ENCODE measurements at places on chromosomes 7 and 10.

DNA sequence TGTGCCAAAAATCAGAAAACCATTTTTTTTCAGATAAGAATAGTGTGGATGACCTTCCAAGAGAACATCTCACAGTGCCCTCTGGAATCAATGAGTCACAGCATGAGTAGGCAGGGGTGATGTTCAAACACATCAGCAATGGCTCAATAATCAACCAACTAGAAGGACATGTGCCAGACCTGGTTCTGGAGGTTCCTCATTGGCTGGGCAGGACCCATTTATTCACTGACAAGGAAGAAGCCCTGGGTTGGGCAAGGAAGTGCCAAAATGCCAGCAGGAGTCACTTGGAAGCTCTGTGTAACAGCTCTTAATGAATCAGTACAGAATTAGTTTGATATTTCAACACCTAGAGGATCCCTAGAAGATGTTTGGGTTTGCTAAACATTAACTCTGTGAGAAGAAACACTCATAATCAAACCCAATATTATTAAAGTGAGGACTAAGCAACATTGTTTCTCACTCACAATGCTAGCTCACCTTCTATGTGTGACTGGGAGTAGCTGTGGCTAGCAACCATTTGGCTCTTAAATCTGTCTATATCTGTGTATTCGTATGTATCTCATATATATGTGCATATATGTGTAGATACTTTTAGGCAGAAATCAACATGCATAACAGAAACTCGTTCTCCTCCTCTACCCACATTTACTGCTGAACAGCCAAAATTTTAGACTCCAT lies 72.3 kb upstream of the APBB1IP start:
- DNase-seq, result no peak

GRCh38 chr10:16853201-16853600 lies 36.0 kb upstream of the RSU1 start:
- DNase-seq, result no peak

DNA sequence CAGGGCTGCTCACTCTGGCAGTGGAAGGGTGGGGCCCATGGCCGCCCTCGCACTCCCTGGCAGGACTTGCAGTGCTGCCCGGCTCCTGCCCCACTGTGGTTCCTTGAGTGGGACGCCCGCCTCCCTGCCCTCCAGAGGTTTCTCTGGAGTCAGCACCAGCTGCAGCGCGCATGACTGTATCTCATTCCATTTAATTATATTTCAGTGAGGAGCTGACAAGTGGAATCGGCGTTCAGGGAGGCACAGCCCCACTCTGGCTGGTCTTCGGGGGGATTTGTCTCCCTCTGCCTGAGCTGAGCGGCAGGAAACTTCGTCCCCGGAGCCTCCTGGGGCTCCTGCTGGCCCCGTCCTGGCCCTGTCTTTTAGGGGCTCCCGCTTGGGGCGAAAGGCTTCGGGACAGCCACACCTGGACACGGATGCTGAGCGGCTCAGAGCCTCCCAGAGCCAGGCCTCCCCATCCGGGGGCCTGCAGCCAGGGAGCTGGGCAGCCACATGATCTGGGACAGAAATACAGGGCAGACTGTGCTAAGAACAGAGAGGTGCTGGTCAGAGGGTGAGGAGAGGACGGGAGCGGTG lies 75.3 kb upstream of the NKX6-2 start:
- no peak for DNase-seq

DNA sequence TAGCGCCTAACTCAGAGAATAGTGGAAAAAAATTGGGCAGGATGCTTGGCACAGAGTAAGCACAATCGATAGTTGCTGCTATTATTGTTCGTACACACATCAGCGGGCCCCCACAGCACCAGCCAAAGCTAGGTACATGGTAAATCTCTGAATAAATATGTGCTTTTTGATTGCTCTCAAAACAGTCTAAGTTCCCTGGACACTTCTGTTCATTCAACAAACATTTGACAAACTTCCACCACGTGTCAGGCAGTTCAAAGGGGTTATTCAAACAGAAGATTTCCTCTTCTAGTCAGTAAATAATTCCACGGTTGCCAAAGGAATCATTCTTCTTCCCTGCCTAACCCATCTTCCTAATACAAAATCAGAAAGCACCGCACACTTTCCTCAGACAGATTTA lies 150.8 kb downstream of the DGKI start:
- DNase-seq, result no peak

DNA sequence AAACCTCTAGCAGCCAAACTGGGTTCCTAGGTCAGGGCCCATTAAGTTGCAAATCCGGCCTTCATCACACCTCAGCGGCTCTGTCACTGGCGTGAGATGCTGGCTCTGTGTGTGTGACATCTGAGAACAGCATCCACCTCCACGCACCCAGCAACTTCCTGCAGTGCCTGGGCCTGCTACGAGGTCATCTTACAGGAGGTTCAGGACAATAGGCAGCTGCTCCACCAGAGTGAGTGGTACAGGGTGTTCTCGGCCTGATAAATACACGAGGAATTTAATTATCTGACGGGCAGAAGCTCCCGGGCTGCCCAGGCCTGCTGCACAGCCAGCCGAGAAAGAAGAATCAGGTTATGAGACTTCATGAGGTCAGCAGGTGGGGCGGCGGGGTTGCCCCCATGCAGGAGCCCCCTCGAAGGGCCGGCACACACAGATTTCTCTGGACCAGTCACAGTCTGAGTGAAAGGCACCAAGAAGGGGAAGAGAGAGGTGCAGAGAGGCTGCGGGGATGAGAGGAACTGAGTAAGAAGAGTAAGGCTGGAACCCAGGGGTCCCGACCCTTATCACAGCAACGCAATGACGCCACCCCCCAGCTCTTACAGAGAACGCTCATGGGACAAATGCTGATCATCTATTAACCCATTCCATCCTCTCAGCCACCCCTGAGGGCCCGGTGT lies 49.3 kb downstream of the CALML3 start:
- DNase-seq, result no peak

DNA sequence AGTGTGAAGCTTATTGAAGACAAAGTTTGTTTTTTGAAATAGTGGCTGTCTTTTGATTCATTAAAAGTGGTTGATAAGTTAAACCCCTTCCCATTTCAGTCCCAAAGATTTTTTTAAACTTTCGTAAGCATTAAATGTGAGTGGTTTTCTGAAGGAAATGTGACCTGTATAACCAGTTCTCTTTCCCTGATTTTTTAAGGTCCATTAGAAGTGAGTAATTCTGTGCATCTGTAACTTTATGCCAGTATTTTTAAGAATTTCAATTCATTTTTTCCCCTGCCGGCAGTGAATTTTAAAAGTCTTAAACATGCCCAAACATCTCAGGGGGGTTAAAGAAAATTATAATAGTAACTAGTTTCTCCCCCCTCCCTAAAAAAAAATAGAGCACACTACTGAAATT lies 254.6 kb upstream of the SP8 start:
- no peak for DNase-seq
